MM.1S (cell line): ENCODE measurements at places on chromosomes 5 and 9.

- no peaks in the 10 kb centered on the region for H3K36me3 ChIP-seq
- no peak for DNase-seq
- H3K27me3 ChIP-seq: no peaks in the 10 kb centered on the region
- H3K4me1 ChIP-seq: no peaks in the 10 kb centered on the region
- H3K4me3 ChIP-seq: no peak overlapping the region
- H3K27ac ChIP-seq: no peak overlapping the region
These were observed 9.2 kb upstream of the OTULINL start for GRCh38 chr5:14572385-14572784.

DNA sequence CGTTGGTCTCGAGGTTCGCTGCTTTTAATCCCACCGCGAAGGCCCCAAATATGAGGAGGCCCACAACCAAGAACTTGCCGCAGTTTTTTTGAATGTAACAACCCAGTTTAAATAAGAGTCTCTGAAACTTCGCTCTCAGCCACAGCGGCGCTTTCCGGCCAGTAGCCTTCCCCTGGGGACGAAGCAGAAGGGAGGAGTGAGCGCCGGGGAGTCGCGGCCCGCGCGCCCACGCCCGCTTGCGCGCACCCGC lies 10.4 kb downstream of the PTCH1 start:
- H3K27me3 ChIP-seq: no peaks in the 10 kb centered on the region
- no peaks in the 10 kb centered on the region for H3K36me3 ChIP-seq
- peak overlapping the region; percentile 86 for H3K27ac ChIP-seq
- peak overlapping the region; percentile 97 for H3K4me3 ChIP-seq
- peak; percentile 57 for DNase-seq
- peaks cover 28% of the 10 kb centered on the region for H3K4me1 ChIP-seq

DNA sequence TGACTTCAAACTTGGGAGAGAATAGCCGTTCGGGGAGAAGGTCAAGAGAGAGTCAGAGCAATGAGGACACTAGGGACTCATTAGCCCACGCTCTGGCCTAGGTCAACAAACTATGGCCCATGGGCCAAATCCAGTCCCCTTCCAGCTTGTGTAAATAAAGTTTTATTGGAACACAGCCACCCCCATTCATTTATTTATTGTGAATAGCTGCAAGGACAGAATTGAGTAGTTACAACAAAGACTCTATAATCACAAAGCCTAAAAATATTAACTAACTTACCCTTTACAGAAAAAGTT lies 33.1 kb upstream of the TRIM32 start:
- DNase-seq: no peak
- H3K4me1 ChIP-seq: no peaks in the 10 kb centered on the region
- no peak overlapping the region for H3K27ac ChIP-seq
- no peaks in the 10 kb centered on the region for H3K27me3 ChIP-seq
- H3K36me3 ChIP-seq: no peaks in the 10 kb centered on the region

DNA sequence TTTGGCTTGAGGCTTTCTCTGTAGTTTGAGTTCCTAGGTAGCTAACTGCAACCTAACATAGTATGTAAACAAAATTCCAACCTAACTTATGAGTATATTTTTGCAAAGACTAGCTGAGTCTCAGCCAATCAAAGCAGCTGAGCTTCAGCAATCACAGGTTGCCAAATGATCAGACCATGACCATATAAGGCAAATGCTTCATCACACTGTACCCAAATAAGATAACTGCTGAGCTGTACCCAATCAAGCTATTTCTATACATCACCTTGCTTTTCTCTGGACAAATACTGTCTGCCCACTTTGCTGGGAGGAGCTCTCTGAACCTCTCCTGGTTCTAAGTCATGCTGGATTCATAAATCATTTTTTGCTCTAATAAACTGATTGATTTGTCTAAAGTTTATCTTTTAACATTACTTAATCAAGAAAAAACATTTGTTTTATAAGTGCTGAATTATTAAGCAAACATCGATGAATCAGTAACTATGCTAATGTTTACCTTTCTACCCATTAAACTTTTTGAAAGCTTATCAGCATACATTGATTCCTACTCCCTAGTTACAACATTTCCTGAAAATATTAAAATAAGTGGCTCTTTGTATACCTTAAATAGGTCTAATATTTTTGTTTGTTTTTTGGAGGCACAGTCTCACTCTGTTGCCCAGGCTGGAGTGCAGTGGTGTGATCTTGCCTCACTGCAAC lies 129.7 kb upstream of the PCA3 start:
- H3K27ac ChIP-seq: no peak overlapping the region
- no peaks in the 10 kb centered on the region for H3K36me3 ChIP-seq
- H3K4me1 ChIP-seq: peaks cover 18% of the 10 kb centered on the region
- H3K27me3 ChIP-seq: no peaks in the 10 kb centered on the region
- H3K4me3 ChIP-seq: no peak overlapping the region

- no peaks in the 10 kb centered on the region for H3K27me3 ChIP-seq
- no peaks in the 10 kb centered on the region for H3K36me3 ChIP-seq
- no peak overlapping the region for H3K4me3 ChIP-seq
- peak; percentile 69 for DNase-seq
These were observed 156.3 kb downstream of the HMHB1 start for GRCh38 chr5:143968071-143968878.

DNA sequence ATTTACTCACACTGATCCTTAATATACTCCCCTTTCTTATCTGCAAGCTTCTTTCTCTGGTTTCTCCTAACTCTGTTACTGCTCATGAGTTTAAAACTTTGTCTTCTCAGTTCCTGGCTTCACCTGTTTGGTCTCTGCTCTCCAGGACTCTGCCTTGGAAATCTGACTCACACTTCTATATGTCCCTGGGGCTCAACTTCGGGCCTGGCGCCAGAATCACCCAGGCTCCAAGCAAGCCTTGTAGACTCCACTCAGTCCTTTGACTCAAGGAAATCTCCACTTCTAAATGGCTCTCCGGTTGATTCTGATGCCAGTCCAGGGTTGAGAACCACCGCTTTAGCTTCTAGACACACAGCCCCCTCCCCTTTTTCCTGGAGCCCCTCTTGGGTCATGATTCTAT lies 57.8 kb downstream of the TMC1 start:
- H3K36me3 ChIP-seq: no peaks in the 10 kb centered on the region
- no peaks in the 10 kb centered on the region for H3K27me3 ChIP-seq
- no peaks in the 10 kb centered on the region for H3K4me1 ChIP-seq
- no peak overlapping the region for H3K27ac ChIP-seq
- no peak for DNase-seq
